ENCODE measurements at places on chromosomes 5 and 9. TPM values are rescaled to one million over a fixed set of nuclear protein-coding genes. Genes with fewer than 3 reads are reported as not detected.

GRCh38 chr9:7209016-7209715 is 451.4 kb downstream of the KDM4C start:
- H3K27ac ChIP-seq = no peak overlapping the region
- H3K36me3 ChIP-seq = no peaks in the 10 kb centered on the region
- no peaks in the 10 kb centered on the region for H3K4me1 ChIP-seq

DNA sequence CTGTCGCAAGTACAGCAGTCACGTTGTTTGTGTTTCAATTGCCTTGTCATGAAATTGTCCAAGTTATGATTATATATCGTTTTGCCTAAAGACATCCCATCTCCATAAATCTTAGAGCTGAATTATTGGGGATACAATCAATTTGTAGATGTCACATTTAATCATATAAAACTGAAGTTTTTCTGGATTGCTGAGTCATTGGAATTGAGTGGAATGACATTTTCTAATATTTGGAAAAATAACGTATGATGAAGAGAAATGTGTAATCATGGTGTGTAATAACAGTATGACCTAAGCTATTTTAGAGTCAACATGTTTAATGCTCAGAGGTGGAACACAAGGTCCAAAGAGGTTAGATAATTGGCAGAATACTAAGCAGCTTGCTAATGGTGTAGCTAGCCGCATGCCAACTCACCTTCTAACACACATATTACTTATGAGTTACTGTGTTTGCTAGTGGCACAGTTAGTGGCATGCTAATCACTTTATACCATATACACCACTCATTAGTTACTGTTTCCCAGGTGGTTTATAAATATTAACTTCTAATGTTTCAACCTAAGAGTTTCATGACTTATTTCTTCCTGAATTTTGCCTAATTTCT is 473.1 kb upstream of the GRAMD2B start:
- no peaks in the 10 kb centered on the region for H3K36me3 ChIP-seq
- H3K4me1 ChIP-seq = no peaks in the 10 kb centered on the region
- no peak overlapping the region for H3K4me3 ChIP-seq

MSX2 gene
- total RNA-seq = not detected

- peaks cover 7% of the 10 kb centered on the region for H3K4me1 ChIP-seq
- DNase-seq = no peak
- H3K27me3 ChIP-seq = no peaks in the 10 kb centered on the region
- H3K4me3 ChIP-seq = no peak overlapping the region
- no peak overlapping the region for H3K27ac ChIP-seq
Observed at GRCh38 chr5:39167141-39167971, 52.0 kb downstream of the FYB1 start.

MEGF10 gene
- not detected for total RNA-seq

CER1 gene
- not detected for total RNA-seq

- H3K36me3 ChIP-seq = no peaks in the 10 kb centered on the region
- H3K27me3 ChIP-seq = no peaks in the 10 kb centered on the region
- no peak for DNase-seq
- H3K27ac ChIP-seq = no peak overlapping the region
Observed at GRCh38 chr5:145739843-145740242, 95.3 kb downstream of the PRELID2 start.

IGFBPL1 gene
- total RNA-seq = not detected

DNA sequence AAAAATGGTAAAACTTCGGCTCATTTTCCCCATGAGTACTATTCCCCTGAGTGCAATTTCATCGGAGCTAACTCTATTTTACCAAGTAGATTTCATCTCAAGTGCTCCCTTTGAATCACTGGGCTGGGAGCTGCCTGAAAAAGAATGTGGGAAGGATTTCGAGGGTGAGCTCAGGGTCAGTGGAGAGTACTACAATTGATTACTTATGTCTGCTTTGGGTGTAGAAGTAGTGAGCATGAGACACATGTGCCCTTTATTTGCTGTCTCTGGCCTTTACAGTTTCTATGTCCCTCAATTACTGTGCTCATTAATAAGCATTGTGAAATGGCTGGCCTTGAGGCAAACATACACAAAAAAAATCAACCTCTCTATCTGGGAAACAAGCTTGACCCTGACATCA is 172.7 kb upstream of the RFX3 start:
- no peaks in the 10 kb centered on the region for H3K4me1 ChIP-seq
- H3K36me3 ChIP-seq = no peaks in the 10 kb centered on the region
- no peak overlapping the region for H3K4me3 ChIP-seq
- DNase-seq = no peak

DNA sequence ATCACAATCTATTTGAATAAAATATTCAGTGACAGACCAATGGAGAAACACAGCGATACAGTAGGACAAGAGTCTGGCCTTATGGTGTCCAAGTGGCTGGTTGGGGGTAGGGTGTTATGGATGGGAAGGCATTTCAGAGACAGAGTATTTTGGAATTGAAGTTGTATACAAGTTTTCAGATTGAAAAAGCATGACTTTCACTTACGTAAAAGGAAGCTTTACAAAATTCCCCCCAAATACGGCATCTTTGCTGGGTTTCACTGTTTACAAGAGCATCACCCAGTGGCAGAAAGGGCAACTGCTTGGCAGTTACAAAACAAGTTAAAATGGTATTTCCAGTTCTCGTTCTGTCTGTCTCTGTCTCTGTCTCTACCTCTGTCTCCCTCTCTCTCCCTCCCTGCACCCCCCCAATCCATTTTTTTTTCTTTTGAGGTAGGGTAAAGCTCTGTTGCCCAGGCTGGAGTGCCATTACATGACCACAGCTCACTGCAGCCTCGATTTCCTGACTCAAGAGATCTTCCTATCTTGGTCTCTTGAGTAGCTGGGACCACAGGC is 86.2 kb downstream of the PTPN3 start:
- H3K4me3 ChIP-seq = no peak overlapping the region
- H3K36me3 ChIP-seq = no peaks in the 10 kb centered on the region
- peaks cover 30% of the 10 kb centered on the region for H3K4me1 ChIP-seq
- no peak overlapping the region for H3K27ac ChIP-seq
- no peaks in the 10 kb centered on the region for H3K27me3 ChIP-seq
- DNase-seq = peak; percentile 70

CBY3 gene
- not detected for total RNA-seq

MTMR12 gene
- total RNA-seq = 29.4 TPM

FBXO4 gene
- total RNA-seq = 17.9 TPM

F2R gene
- 0.97 TPM for total RNA-seq

DNA sequence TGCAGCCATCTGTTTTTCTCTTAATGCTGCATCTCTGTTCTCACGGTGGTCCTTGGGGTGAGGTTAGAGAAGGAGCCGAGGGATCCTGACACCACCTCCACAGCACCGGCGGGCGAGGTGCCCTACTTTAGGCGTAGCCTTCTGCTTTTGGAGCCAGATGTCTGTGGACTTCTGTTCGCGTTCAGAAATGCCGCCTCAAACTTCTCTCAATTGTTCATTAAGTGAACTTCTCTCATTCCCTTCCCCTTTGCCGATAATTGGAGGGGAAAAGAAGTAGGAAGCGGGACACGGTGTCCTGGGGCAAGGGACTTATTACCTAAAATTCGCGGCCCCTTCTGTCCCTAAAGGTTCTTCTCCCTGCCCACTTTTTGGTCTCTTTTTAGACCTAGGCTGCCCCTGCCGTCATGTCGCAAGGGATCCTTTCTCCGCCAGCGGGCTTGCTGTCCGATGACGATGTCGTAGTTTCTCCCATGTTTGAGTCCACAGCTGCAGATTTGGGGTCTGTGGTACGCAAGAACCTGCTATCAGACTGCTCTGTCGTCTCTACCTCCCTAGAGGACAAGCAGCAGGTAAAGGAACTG is 455 bp downstream of the KIF20A start:
- peak overlapping the region; percentile 87 for H3K4me3 ChIP-seq
- H3K27ac ChIP-seq = no peak overlapping the region
- peaks cover 11% of the 10 kb centered on the region for H3K4me1 ChIP-seq
- no peaks in the 10 kb centered on the region for H3K36me3 ChIP-seq
- H3K27me3 ChIP-seq = no peaks in the 10 kb centered on the region

- no peaks in the 10 kb centered on the region for H3K27me3 ChIP-seq
- no peak overlapping the region for H3K27ac ChIP-seq
- no peak overlapping the region for H3K4me3 ChIP-seq
Observed at GRCh38 chr9:84570482-84571154, 98.9 kb upstream of the NTRK2 start.

CCDC192 gene
- total RNA-seq = not detected

DNA sequence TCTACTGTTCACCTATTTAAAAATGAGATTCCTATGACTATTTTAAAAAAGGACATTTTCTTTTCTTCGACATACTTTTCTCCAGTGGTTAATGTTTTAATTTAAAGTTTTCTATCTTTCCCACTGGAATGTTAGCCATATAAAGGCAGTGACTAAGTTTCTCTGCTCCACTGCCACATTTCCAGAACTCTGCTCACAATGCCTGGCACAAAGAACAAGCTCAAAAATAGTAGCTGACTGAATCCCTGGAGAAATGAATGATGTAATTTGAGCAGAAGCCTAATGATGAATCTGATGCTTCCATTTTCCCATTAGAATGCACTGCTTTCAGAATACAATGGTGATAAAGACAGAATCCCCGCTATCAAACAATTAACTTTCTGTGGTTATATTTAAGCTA is 817.8 kb downstream of the MTRR start:
- DNase-seq = no peak
- H3K27ac ChIP-seq = no peak overlapping the region

DNA sequence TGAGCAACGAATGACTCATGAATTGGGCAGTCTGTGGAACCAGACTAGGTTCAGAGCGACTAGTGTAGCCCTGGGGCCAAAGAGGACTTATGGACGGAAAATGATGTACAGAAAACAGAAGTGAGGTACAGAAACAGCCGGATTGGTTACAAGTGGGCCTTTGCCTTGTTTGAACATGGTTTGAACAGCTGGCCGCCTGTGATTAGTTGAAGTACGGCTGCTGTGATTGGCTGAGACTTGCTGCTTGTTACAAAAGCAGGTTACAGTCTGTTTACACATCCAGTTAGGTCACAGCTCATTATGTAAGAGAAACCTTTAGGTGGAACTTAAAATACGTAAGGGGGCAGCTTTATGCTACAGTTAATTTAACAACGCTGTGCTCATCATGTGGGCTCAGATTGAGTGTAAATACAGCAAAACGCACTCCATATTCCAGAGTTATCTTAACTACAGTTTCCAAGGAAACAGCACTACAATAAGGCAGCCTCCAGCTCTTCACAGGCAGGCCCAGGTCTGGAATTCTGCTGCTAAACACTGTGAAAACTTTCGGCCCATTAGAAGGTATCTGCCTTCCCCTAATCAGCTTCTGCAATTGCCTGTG is 6.5 kb downstream of the AMACR start:
- H3K27me3 ChIP-seq = no peaks in the 10 kb centered on the region
- no peak overlapping the region for H3K4me3 ChIP-seq
- peaks cover 11% of the 10 kb centered on the region for H3K36me3 ChIP-seq

SHISAL2B gene
- not detected for total RNA-seq

- H3K4me3 ChIP-seq = no peak overlapping the region
- H3K4me1 ChIP-seq = peaks cover 4% of the 10 kb centered on the region
- no peak for DNase-seq
Observed at GRCh38 chr9:133513214-133514100, 11.3 kb downstream of the MYMK start.

SPAAR gene
- not detected for total RNA-seq

DNA sequence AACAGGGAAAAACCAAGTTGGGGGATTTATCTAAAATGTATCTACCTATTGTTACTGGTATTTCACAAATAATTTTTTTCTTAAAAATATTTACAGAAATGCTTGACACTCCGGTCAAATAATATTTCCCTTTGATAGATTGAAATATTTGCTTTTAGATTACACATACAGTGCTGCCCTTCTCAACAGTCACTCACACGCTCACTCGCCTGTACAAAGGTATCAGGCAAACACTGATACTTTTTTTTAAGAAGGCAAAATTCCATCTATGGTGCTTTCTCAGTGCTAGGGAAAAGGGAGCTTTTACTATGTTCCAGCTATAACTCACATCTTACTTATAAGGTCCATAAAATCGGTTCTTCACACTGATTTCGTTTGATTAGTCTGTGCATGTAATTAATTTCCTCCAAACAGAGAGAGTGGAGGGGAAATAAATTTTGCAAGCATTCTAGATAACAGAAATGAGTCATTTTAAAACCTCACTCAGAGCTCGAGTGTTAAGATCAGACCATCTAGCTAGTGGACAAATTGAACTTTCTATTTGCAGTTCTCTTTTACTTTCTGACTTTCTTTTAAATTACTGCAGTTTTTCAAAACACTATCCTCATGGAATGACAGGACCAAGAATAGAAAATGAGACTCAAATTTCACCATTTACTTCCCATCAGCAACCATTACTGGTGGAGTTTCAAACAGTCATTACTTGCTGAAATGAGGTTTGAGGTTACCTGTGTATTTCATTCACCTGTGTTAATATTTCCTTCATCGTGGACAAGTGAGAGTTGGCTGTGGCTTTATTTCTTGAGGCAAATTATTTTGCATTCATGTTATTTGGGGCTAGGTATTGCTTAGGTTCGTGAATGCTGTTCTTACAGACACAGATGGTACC is 273.2 kb downstream of the RAB3C start:
- H3K36me3 ChIP-seq = no peaks in the 10 kb centered on the region
- peaks cover 2% of the 10 kb centered on the region for H3K27me3 ChIP-seq
- no peak for DNase-seq
- H3K4me1 ChIP-seq = no peaks in the 10 kb centered on the region
- no peak overlapping the region for H3K4me3 ChIP-seq
- no peak overlapping the region for H3K27ac ChIP-seq

ADGRV1 gene
- 0.10 TPM for total RNA-seq

GRCh38 chr9:107131108-107131799 is 151.8 kb upstream of the RAD23B start:
- no peak overlapping the region for H3K27ac ChIP-seq
- no peak overlapping the region for H3K4me3 ChIP-seq
- H3K27me3 ChIP-seq = peaks cover 5% of the 10 kb centered on the region
- no peak for DNase-seq
- H3K4me1 ChIP-seq = no peaks in the 10 kb centered on the region

SH3RF2 gene
- total RNA-seq = not detected

- peaks cover 5% of the 10 kb centered on the region for H3K36me3 ChIP-seq
- H3K4me3 ChIP-seq = peak overlapping the region; percentile 93
- peaks cover 33% of the 10 kb centered on the region for H3K4me1 ChIP-seq
- peak overlapping the region; percentile 90 for H3K27ac ChIP-seq
- no peaks in the 10 kb centered on the region for H3K27me3 ChIP-seq
- DNase-seq = peak; percentile 75
Observed at GRCh38 chr5:143402553-143403333, 743 bp downstream of the NR3C1 start.

GFI1B gene
- 0.85 TPM for total RNA-seq

GRCh38 chr5:32707418-32707997 is 3.6 kb upstream of the NPR3 start:
- H3K36me3 ChIP-seq = no peaks in the 10 kb centered on the region
- H3K27ac ChIP-seq = no peak overlapping the region
- no peaks in the 10 kb centered on the region for H3K27me3 ChIP-seq
- no peak for DNase-seq
- peaks cover 27% of the 10 kb centered on the region for H3K4me1 ChIP-seq

GRCh38 chr9:120625222-120625621 is 45.3 kb upstream of the CDK5RAP2 start:
- DNase-seq = no peak
- no peaks in the 10 kb centered on the region for H3K36me3 ChIP-seq
- H3K27ac ChIP-seq = no peak overlapping the region
- H3K4me1 ChIP-seq = no peaks in the 10 kb centered on the region

GRCh38 chr5:108686676-108687075 is 61.0 kb upstream of the FER start:
- H3K27me3 ChIP-seq = no peaks in the 10 kb centered on the region
- H3K27ac ChIP-seq = no peak overlapping the region

GRCh38 chr5:9544502-9545135 is 1.3 kb downstream of the SEMA5A start:
- H3K27ac ChIP-seq = no peak overlapping the region
- peaks cover 32% of the 10 kb centered on the region for H3K27me3 ChIP-seq
- H3K4me1 ChIP-seq = peaks cover 11% of the 10 kb centered on the region
- peak; percentile 7 for DNase-seq

NEUROG1 gene
- not detected for total RNA-seq

All from B cell (primary cell).